ENCODE measurements at places on chromosomes 6 and 20.

DNA sequence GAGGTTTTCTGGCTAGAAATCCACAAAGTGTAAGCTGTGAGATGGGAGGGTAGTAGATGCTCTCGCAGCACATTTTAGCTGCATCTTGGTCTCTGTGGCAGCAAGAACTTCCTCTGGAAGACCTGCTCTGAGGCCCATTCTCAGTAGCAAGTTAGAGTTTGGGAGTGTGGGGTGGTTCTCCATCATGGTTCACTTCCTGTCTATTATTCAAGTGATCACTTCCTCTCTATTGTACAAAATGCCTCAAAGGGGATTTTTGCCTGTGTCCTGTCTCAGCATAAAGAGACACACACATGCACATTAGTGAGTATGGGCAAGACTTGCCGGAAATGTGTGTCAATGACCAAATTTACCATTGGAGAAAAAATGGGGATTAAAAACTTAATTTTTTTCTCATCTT lies 42.5 kb downstream of the LYRM2 start:
- ATAC-seq: peak; percentile 19

GRCh38 chr20:43996240-43996930 lies 81.7 kb downstream of the TOX2 start:
- ATAC-seq: no peak

DNA sequence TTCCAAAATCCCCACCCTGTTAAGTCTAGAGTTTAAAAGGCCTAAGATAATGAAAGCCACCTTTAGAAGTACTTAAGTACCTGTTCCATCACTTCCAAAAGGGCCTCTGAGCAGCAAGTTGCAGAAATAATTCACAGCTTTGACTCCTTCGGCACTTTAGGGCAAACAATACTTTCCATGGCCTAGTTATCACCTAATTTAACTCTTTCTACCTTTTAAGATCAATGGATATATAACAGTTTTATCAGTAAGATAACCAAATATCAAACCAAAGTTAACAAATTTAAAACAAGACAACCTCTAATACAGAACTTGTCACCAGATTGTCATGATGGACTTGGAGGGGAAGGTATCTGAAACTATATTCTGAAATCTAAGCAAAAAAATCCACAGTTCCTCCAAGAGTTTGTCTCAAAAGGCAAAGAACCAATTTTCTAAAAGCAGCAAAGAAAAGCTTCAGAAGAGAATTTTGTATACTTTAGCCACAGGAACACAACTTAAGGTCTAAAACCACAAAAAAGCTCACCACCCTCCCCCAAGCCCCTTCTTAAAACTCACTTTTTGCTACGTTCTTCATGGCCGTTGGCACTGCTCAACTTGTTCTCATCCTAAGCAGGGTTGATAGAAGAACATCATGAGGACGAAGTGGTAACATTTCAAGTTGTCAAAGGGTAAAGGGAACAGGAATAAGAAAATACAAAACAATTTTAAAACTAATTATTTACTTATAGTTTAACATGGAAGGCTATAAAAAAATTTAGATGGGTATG lies 3.5 kb downstream of the RBM39 start:
- no peak for ATAC-seq

DNA sequence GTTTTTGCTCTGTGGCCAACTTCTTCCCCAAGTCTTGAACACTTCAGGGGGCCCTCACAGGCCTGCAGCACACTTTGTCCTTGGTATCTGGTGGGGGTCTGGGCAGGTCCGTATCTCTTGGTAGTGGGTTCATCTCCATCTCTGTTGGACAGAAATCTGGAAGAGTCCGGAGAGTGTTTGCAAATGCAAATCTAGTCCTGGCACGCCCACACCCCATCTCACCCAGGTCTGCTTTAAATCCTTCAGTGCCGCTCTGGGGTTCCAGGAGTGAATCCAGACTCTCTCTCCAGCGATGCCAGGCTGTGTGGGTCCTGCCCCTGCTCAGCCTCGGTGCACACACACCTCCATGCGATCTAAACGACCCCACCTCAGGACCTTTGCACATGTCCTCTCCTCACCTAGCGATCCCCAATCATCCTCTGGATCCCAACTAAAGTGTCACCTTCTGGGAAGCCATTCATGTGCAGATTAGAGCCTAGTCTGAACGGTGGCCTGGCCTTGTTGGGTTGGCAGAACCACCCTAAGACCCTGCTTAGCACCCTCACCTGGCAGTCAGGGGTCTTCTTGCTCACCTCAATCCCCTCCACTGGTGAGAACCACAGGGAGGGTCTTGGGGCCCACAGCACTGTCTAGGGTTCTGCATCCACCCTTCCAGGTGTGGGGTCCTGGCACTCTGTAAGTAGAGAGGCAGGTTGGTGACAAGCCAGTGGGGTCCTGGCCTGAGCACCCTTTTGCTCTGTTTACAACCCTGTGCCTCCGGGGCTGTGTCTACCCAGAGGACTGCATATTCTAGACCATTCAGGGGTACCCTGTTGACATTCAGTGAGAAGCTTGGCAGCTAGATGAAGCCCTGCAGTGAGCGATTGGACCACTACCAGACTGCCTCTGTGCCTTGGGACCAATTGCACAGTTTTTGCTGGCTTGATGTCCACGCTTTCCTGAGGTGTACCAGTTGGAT lies 100.8 kb downstream of the SYCP2 start:
- ATAC-seq: no peak

DNA sequence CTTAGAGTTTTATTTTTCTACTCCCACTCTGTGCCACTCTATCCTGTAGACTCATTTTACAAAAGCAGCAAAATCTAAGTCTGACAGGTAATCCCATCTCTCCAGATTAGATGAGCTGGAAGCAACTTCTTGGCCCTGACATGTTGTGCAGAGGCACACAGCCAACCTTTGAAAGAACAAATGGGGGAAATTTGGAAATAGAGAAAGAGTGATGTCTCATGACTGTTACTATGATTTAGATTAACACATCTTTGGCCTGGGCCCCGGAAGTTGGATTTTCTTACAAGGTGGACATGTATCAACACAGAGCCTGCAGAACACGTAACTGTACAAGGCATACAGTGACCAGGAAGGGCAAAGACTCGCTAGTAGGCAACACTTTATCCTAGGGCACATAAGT lies 227.7 kb downstream of the MYLK4 start:
- ATAC-seq: peak; percentile 97

GRCh38 chr6:144295981-144296767 lies 11.0 kb downstream of the UTRN start:
- ATAC-seq: no peak

- ATAC-seq: no peak
Measured at GRCh38 chr20:20864351-20865096, 152.1 kb upstream of the RALGAPA2 start.

- peak; percentile 46 for ATAC-seq
Measured at GRCh38 chr20:54221353-54221752, 13.5 kb downstream of the PFDN4 start.

DNA sequence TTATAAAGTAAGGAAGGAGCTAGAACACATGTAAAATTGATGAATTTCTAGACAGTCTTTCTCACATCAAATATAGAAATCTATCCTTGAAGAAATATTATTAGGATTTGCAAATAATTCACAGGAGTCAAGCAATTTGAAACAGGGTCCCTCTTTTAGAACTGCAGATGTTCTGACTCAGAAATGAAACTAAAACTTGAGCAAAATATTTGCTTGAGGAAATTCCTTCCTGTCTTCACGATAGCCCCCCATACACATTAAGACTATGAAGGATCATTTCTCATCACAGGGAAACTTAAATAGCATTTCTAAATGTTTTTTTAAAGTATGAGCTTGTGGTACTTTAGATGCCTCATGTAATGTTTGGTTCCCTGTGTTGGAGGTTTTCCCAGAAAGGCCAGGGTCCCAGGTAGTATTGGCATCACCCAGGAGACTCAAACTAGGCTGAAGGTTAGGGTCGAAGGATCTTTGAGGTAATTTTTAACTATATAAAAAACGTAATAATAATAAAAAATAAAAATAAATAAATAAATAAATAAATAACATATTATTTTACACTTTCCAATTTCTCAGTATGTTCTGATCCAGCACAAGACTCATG lies 144.0 kb upstream of the TBX18 start:
- ATAC-seq: no peak

GRCh38 chr6:43120944-43121913 lies 45.1 kb downstream of the PTK7 start:
- peak; percentile 81 for ATAC-seq

- no peak for ATAC-seq
Measured at GRCh38 chr6:34508425-34508824, 42.5 kb downstream of the PACSIN1 start.

DNA sequence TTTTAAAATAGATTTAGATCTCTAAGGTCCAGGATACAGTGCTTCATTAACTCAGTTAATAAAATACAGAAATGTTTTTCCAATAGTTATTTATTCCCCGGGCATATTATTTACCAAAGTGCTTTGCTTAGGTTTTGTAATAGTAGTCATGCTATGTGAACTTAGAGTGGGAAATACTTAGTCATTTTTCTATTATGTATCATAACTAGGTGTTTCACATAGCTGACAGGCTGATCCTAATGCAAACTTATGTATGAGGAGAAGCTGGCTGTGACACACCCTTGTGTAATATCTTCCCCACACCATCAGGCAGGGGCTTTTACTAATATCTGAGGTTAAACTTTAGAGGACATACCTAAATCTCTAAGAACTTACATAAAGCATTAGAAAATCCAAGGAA lies 277.7 kb upstream of the RIMS1 start:
- ATAC-seq: no peak

DNA sequence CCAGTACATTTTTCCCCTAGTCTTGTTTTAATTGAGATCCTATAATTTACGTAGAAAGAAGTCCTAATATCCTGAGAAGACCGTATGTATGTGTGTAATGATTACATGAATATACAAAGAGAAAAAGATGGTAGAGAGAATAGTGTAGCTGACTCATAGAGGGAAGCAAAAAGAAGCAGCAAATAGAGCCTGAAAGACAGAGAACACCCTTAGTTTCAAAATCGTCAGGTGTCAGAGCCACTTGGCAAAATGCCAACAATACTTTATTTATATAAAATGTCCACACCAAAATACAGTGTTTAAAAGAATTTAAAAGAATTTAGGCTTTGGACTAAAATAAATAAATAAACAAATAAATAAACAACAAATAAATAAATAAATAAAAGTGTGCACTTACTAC lies 1414.1 kb upstream of the EYS start:
- ATAC-seq: no peak
